ENCODE measurements at places on chromosomes 2 and 18. TPM values are rescaled to one million over a fixed set of nuclear protein-coding genes. Genes with fewer than 3 reads are reported as not detected.

CCT7 gene
- total RNA-seq: 118 TPM

ELAC1 gene
- total RNA-seq: 4.1 TPM

SIGLEC15 gene
- 2.8 TPM for total RNA-seq

MC5R gene
- not detected for total RNA-seq

LYG2 gene
- total RNA-seq: not detected

CACNB4 gene
- 1.2 TPM for total RNA-seq

CNTNAP5 gene
- not detected for total RNA-seq

- no peaks in the 10 kb centered on the region for H3K36me3 ChIP-seq
- H3K27me3 ChIP-seq: no peaks in the 10 kb centered on the region
- no peak overlapping the region for H3K4me3 ChIP-seq
- peak; percentile 21 for DNase-seq
- H3K27ac ChIP-seq: peak overlapping the region; percentile 50
These were observed 468.2 kb downstream of the EPHA4 start for GRCh38 chr2:221103930-221104329.

DNA sequence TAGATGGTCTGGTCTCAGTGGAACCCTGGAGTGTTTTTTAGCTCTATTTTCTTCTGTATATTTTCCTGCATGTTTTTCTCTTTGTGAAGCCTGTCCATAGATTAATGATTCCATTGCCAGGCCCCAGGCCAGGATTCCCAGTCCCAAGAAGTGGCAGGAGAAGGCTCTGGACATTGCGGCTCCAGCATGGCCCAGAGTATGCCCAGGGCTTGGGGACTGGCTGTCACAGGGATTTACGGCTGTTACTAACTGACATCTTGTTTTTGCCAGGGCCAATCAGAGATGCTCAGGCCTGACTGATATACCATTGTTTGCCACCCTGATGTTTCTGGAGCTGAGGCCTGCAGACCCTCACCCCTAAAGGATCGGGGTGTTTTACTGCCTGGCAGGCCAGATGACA is 59.0 kb downstream of the PRKCE start:
- no peak for DNase-seq
- H3K4me3 ChIP-seq: no peak overlapping the region
- no peak overlapping the region for H3K27ac ChIP-seq
- peaks cover 3% of the 10 kb centered on the region for H3K4me1 ChIP-seq
- no peaks in the 10 kb centered on the region for H3K36me3 ChIP-seq
- H3K27me3 ChIP-seq: no peaks in the 10 kb centered on the region

- H3K36me3 ChIP-seq: no peaks in the 10 kb centered on the region
- no peak for DNase-seq
- H3K4me1 ChIP-seq: no peaks in the 10 kb centered on the region
- no peak overlapping the region for H3K27ac ChIP-seq
- no peaks in the 10 kb centered on the region for H3K27me3 ChIP-seq
- no peak overlapping the region for H3K4me3 ChIP-seq
These were observed 47.6 kb upstream of the SH3RF3 start for GRCh38 chr2:109081374-109081773.

GRCh38 chr2:134362740-134363139 is 108.9 kb downstream of the MGAT5 start:
- no peaks in the 10 kb centered on the region for H3K4me1 ChIP-seq
- no peaks in the 10 kb centered on the region for H3K27me3 ChIP-seq
- H3K4me3 ChIP-seq: no peak overlapping the region
- no peak overlapping the region for H3K27ac ChIP-seq

GRCh38 chr2:97673915-97674283 is 4.4 kb downstream of the C2orf92 start:
- DNase-seq: no peak
- H3K27me3 ChIP-seq: no peaks in the 10 kb centered on the region
- no peak overlapping the region for H3K27ac ChIP-seq
- H3K4me3 ChIP-seq: no peak overlapping the region
- no peaks in the 10 kb centered on the region for H3K36me3 ChIP-seq
- no peaks in the 10 kb centered on the region for H3K4me1 ChIP-seq

DNA sequence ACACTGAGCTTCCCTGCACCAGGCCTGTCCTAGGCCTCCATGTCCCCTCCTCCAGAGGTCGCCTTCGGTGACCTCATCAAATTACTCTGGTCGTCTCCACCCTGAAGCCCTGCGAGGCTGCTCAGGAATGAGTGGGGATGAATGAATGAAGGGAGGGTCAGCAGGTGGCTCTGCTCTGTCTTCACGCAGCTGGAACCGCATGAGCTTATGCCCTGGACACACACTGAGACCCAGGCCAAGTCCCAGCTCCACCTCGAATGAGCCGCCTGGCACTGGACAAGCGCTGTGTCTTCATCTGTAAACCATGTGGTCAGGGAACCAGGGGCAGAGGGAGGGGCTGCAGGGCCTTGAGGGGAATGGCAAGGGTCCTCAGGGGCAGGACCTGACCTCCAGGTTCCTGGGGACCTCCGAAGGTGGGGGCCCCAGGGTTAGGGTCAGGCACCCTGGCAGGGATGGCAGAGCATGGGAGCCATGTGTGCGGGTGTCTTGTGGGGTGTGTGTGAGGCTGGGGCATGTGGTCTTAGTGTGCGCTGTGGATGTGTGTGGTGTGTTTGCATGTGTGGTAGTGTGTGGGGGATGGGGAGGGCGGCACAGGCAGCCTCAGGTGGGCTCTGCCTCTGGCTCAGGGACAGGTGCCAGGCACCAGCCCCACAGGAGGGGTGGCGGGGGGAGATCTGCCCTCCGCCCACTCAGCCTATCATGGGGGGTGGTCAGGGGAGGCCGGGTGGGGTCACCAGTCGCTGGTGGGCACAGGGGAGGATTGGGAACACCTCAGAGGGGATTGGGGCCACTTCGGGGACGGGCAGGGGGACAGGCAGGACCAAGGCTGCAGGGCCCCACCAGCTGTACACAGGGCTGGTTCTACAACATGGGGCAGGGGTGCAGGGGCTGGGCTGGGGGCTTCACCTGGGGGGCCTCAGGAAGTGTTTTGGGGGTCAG is 13.9 kb downstream of the ODC1 start:
- DNase-seq: no peak
- H3K27ac ChIP-seq: no peak overlapping the region
- no peaks in the 10 kb centered on the region for H3K27me3 ChIP-seq
- H3K4me1 ChIP-seq: no peaks in the 10 kb centered on the region
- H3K36me3 ChIP-seq: no peaks in the 10 kb centered on the region

- H3K27me3 ChIP-seq: no peaks in the 10 kb centered on the region
- no peak overlapping the region for H3K4me3 ChIP-seq
- H3K36me3 ChIP-seq: no peaks in the 10 kb centered on the region
- no peak overlapping the region for H3K27ac ChIP-seq
- H3K4me1 ChIP-seq: no peaks in the 10 kb centered on the region
These were observed 33.0 kb downstream of the FTCDNL1 start for GRCh38 chr2:199818026-199818425.

- no peaks in the 10 kb centered on the region for H3K36me3 ChIP-seq
- H3K4me3 ChIP-seq: no peak overlapping the region
- H3K4me1 ChIP-seq: no peaks in the 10 kb centered on the region
These were observed 56.3 kb downstream of the SH3RF3 start for GRCh38 chr2:109185338-109185737.

DNA sequence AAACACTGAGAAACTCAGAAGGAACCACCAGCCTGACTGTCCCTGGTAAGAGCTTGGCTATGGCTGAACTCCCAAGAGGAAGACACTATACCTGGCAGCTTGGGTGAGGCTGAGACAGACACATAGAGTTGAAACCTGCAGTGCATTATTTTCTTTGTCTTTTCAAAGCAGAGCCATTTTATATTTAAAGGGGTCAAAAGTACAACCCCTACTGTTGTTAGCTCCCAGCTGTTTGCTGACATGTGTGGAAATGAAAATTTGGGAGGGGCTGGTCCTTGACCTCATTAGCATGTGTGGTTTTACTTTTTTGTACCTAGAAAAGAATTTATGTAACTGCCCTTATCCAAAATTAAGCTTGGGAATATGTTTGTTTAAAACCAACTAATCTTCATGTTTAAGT is 309.0 kb downstream of the RPRM start:
- no peaks in the 10 kb centered on the region for H3K27me3 ChIP-seq
- H3K4me1 ChIP-seq: no peaks in the 10 kb centered on the region
- no peaks in the 10 kb centered on the region for H3K36me3 ChIP-seq
- H3K4me3 ChIP-seq: no peak overlapping the region
